ENCODE measurements at places on chromosomes 13 and 19. TPM values are rescaled to one million over a fixed set of nuclear protein-coding genes. Genes with fewer than 3 reads are reported as not detected.

DNA sequence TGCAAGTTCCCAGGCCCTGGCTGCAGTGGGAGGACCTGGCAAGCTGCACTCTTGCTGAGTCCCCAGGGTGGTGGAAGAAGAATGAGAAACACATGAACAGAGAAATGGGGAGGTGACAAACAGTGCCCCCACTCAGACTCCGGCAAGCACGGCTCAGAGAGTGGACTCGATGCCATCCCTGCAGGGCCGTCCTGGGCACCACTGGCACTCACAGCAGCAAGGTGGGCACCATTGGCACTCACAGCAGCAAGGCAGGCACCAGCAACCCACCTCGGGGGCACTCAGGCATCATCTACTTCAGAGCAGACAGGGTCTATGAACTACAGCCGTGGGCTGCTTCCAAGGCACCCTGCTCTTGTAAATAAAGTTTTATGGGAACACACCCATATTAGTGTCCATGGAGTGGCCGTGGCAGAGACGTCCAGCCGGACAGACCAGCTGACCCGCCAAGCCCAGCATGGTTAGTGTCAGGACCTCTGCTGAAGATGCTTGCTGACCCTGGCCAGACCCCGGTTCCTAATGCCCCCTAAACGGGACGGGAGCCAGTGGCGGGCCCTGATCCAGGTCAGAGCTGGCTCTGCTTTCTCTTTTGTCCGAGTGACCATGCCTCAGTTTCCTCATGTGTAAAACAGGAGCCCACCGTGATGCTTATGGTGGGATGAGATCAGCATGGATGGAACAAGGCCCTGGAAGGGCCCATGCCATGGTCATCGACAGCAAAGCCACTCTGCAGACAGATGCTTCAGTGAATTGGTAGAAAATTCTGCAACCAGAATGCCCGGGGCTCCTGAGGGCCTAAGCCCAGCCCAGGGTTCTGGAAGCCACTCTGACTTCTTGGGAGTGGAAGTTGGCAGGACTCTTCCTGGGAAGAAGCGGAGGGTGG, 2.1 kb upstream of the F10 start:
- no peak overlapping the region for H3K27ac ChIP-seq
- H3K4me3 ChIP-seq, result no peak overlapping the region
- peaks cover 4% of the 10 kb centered on the region for H3K36me3 ChIP-seq

DNA sequence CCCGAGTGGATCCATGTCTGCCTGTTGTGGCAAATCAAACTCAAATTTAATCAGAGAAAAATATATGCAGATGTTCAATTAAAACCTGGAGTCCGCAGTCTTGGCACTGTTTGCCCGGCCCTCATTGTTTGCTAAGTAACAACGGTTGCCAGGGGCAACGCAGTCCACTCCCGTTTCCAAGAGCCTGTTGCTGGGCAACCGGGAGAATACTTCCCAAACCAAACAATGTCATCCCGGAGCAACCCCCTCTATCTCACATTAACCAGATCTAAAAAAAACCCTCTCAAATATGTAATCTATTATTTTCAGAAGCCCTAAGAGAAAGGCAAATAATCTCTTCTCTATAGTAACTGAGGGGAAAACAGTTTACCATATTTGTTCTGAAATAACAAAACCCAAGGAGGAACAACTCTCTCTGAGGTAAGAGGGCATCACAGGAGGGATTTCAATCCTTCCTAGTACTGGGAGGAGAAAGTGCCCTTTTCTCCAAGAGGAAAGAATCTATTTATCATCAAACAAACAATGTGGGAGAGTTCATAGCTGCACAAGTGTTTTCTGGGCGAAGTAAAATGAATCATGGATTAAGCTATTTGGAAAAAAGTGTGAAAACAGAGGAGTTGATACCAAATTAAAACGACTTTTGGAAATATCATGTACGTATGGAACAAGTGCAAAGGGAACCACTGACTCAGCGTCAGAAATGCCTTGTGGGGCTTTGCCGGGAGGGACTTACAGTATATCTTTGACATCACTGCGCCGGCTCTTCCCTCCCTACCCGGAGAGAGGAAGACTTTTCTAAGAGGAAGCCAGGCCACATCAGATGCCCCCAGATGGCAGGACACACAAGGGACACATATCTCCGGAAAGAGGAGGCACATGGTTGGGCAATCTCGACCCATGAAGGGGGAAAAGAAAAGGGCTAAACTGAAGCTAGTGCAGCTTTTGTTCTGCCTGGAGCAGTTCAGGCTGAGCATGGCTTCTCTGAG, 43.3 kb downstream of the RFX2 start:
- H3K27ac ChIP-seq, result peak overlapping the region; percentile 94
- peaks cover 3% of the 10 kb centered on the region for H3K27me3 ChIP-seq
- H3K4me3 ChIP-seq, result peak overlapping the region; percentile 11
- peaks cover 13% of the 10 kb centered on the region for H3K4me1 ChIP-seq
- no peaks in the 10 kb centered on the region for H3K36me3 ChIP-seq
- DNase-seq, result peak; percentile 84

DNA sequence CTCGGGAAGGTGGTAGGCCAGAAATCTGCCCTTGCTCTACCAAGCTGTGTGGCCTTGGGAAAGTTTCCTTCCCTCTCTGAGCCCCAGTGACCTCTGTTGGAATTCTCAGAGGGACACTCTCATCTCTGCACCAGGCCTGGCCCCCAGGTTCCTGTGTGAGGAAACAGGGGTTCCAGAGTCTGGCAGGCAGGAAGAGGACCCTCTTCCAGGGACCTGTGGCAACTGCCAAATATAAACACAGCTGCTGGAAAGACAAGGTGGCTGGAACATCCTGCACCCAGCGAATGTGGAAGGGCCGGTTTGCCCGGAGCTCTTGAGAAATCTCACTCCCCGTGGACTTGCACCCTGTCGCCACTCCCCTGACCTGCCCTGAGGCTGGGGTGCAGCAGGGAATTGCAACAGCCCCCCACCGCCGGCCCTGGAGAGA, 52.8 kb downstream of the GADD45B start:
- DNase-seq, result no peak
- peaks cover 3% of the 10 kb centered on the region for H3K36me3 ChIP-seq
- H3K4me3 ChIP-seq, result no peak overlapping the region
- H3K27ac ChIP-seq, result no peak overlapping the region
- H3K27me3 ChIP-seq, result no peaks in the 10 kb centered on the region
- H3K4me1 ChIP-seq, result no peaks in the 10 kb centered on the region

GRCh38 chr13:75195495-75196146, 286.3 kb downstream of the TBC1D4 start:
- peaks cover 2% of the 10 kb centered on the region for H3K27me3 ChIP-seq
- no peak overlapping the region for H3K27ac ChIP-seq
- H3K36me3 ChIP-seq, result no peaks in the 10 kb centered on the region
- no peak overlapping the region for H3K4me3 ChIP-seq
- no peak for DNase-seq
- no peaks in the 10 kb centered on the region for H3K4me1 ChIP-seq

DNA sequence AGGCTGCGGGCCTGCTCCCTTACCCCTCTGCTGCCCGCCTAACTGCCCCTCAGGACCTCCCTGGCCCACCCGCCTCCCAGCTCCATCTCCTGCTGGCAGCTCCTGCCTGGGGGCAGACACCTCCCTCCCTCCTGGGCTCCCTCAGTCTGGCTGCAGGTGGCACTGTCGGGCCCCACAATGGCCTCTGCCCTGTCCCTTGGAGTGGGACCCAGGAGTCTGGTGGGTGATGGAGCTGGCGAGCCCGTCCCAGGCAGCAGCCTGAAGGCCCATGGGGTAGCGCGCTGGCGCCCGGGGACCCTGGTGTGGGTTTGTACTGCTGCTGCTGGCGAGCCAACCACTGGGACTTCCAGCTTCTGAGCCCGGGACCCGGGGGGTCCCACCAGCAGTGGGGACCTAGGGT, 83.6 kb downstream of the KDM4B start:
- peaks cover 12% of the 10 kb centered on the region for H3K36me3 ChIP-seq
- no peak overlapping the region for H3K4me3 ChIP-seq
- no peaks in the 10 kb centered on the region for H3K4me1 ChIP-seq
- peaks cover 13% of the 10 kb centered on the region for H3K27me3 ChIP-seq

DNA sequence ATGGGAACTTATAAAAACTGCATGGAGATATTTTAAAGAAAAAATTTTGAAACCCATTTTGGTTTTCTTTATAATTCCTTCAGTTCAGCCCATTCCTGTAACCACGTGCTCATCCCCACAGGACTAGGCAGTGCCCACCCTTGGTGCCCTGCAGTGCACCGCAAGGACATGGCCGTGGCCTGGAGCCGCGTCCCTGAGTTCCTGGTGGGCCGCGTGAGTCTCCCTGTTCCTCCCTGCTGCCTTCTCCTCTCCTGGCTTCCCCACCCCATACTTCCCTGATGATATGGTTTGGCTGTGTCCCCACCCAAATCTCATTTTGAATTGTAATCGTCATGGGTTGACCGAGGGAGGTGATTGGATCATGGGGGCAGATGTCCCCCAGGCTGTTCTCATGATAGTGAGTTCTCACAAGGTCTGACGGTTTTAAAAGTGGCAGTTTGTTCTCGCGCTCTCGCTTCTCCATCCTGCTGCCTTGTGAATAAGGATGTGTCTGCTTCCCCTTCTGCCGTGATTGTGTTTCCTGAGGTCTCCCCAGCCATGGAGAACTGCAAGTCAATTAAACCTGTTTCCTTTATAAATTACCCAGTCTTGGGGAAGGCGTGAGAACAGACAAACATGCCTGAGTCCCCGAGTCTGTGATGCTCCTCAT, 31.6 kb upstream of the TFDP1 start:
- peaks cover 8% of the 10 kb centered on the region for H3K27me3 ChIP-seq
- peaks cover 57% of the 10 kb centered on the region for H3K4me1 ChIP-seq
- DNase-seq, result peak; percentile 43

- H3K27ac ChIP-seq, result no peak within 1 kb of the TSS
- H3K36me3 ChIP-seq, result peaks cover 14% of the 10 kb centered on the region
- H3K4me1 ChIP-seq, result peaks cover 24% of the 10 kb centered on the region
- H3K27me3 ChIP-seq, result peaks cover 37% of the 10 kb centered on the region
- DNase-seq, result peak; percentile 19
These were observed at the start of gene CD70 for GRCh38 chr19:6590827-6591319. CD70 (minus strand) TSS chr19:6591150; CDS start chr19:6591002, 148 bp downstream.

GRCh38 chr13:114020750-114021463, 47.0 kb upstream of the C13orf46 start:
- peak overlapping the region; percentile 67 for H3K27ac ChIP-seq
- peak overlapping the region; percentile 67 for H3K4me3 ChIP-seq
- peaks cover 12% of the 10 kb centered on the region for H3K27me3 ChIP-seq
- H3K36me3 ChIP-seq, result peaks cover 28% of the 10 kb centered on the region
- DNase-seq, result no peak

GRCh38 chr13:49667773-49668172, 23.5 kb downstream of the EBPL start:
- H3K4me3 ChIP-seq, result peak overlapping the region; percentile 31
- H3K27ac ChIP-seq, result no peak overlapping the region
- H3K36me3 ChIP-seq, result peaks cover 18% of the 10 kb centered on the region
- DNase-seq, result no peak
- H3K4me1 ChIP-seq, result peaks cover 26% of the 10 kb centered on the region

DNA sequence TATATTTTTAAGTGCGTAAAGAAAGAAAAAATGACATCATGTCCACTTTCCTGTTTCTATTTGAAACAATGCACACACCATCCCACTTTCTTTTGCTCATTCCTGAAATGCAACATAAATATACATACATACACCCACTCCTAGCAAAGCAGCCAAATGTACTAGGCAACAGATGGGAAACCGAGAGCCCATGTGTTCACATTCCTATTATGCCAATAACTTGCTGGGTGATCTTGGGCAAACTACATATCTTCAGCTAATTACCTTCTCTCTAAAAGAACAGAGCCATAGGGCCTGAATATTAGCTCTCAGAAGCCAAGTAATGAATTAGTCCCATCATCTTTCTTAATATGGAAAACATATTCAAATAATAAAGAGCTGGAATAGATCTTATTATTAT, 610.6 kb upstream of the ATXN8OS start:
- DNase-seq, result no peak
- no peaks in the 10 kb centered on the region for H3K4me1 ChIP-seq
- no peak overlapping the region for H3K27ac ChIP-seq
- H3K4me3 ChIP-seq, result no peak overlapping the region
- H3K36me3 ChIP-seq, result no peaks in the 10 kb centered on the region
- peaks cover 3% of the 10 kb centered on the region for H3K27me3 ChIP-seq

GRCh38 chr13:40192452-40192851, 474.0 kb downstream of the FOXO1 start:
- H3K27ac ChIP-seq, result no peak overlapping the region
- peaks cover 39% of the 10 kb centered on the region for H3K4me1 ChIP-seq
- no peak for DNase-seq
- H3K27me3 ChIP-seq, result peaks cover 5% of the 10 kb centered on the region
- no peak overlapping the region for H3K4me3 ChIP-seq

- no peaks in the 10 kb centered on the region for H3K4me1 ChIP-seq
- no peak for DNase-seq
- no peak overlapping the region for H3K27ac ChIP-seq
- peaks cover 5% of the 10 kb centered on the region for H3K27me3 ChIP-seq
These were observed 16.2 kb downstream of the FCGBP start for GRCh38 chr19:39918183-39918651.

DNA sequence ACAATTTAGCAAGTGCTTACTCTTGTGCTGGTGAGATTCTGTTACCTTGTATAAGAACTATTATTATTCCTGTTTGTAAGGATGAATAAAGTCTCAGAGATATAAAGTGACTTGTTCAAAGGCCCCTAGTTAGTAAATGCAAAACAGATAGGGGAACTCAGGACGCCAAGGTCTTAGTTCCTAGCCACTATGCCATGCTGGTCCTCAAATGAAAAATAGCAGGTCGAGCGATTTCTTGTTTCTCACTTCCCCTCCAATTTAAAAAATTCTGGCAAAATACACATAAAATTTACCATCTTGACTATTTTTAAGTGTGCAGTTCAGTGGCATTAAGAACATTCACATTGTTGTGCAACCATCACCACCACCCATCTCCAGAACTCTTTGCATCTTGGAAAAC, 1.1 kb downstream of the TECR start:
- H3K36me3 ChIP-seq, result no peaks in the 10 kb centered on the region
- H3K27me3 ChIP-seq, result peaks cover 6% of the 10 kb centered on the region
- peak overlapping the region; percentile 63 for H3K4me3 ChIP-seq
- no peak overlapping the region for H3K27ac ChIP-seq
- peaks cover 4% of the 10 kb centered on the region for H3K4me1 ChIP-seq

PLVAP gene
- 1,569 TPM for total RNA-seq

B3GNT3 gene
- 0.77 TPM for total RNA-seq

C1QTNF9 gene
- total RNA-seq, result not detected

FUT3 gene
- total RNA-seq, result 1.4 TPM

SIGLEC12 gene
- not detected for total RNA-seq

KCNRG gene
- total RNA-seq, result 0.69 TPM

SPIB gene
- total RNA-seq, result not detected

SPATA13 gene
- 11.4 TPM for total RNA-seq

PRTN3 gene
- total RNA-seq, result not detected

ZNF665 gene
- total RNA-seq, result 3.8 TPM

All from endothelial cell (in vitro differentiated cells).